ENCODE measurements at places on chromosomes 12 and 14.

GRCh38 chr12:108807996-108808769 is 49.2 kb downstream of the SSH1 start:
- DNase-seq, result no peak

- no peak for DNase-seq
These were observed 317.6 kb downstream of the SOX5 start for GRCh38 chr12:23631786-23632377.

GRCh38 chr14:65403231-65403630 is 9.3 kb upstream of the FUT8 start:
- no peak for DNase-seq

GRCh38 chr14:74583689-74584434 is 28.2 kb downstream of the LTBP2 start:
- no peak for DNase-seq

- no peak for DNase-seq
These were observed 648.9 kb downstream of the VRK1 start for GRCh38 chr14:97446087-97446486.

DNA sequence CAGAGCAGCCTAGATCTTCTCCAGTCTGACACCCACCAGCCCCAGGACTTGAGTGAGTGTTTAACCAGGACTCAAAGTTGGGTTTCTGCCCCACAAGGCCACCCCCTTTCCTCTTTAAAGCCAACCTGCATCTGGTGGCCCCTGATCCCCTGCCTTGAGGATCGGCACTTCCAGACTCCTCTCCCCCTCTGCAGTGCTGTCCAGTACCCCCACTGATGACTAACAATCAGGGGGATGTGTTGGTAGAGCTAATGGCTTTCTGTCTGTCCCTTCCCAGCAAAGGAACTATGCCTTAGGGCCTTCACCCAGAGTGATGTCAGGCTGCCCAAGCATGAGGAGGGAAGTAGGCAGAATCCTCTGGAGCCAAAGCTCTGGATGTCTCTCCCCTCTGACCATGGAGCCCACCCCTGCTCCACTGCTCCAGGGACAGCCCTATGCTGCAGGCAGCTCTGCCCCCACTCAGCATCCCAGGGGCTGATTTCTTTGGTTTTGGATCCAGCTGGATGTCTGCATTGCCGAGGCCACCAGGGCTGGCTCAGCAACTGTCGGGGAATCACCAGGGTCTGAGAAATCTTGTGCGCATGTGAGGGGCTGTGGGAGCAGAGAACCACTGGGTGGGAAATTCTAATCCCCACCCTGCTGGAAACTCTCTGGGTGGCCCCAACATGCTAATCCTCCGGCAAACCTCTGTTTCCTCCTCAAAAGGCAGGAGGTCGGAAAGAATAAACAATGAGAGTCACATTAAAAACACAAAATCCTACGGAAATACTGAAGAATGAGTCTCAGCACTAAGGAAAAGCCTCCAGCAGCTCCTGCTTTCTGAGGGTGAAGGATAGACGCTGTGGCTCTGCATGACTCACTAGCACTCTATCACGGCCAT is 42.9 kb downstream of the DAD1 start:
- DNase-seq, result no peak

DNA sequence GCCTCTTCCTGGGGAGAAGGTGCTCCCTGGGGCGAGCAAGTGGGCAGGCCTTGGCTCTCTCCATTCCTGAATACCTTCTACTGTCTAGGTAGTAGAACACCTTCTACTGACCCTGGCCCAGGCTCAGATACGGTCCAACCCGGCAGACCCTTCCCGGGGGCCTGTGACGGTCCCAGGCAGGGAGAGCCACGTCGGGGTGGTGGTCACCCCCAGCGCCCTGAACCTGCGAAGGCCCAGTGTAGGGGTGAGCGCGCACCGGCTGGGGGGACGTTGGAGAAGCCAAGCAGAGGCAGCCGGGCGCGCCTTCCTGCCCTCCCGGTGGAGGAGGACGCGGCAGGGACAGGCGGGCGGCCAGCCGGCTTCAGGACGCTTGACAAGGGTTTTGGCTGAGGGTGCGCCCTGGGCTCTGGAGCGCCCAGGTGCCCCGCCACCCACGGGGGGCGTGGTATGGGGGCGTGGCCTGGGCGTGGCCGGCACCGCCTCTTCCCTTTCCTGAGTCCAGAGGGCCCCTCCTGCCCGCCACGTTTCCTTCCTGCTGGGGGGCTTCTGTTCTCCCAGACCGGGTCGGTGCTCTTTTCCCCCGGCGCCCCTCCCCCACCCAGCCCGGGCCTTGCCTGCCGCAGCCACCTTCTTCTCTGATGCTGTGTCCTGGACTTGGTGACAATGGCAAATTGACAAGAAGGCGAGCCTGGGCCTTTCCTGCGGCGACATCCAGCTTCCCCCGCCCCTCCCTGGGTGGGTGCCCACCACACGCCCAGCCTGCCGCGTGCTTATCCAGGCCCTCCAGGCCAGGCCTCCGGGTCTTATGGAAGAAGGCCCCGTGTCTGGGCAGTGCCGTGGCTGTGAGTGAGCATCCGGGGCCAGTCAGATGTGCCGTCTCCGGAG is 24.5 kb upstream of the PPP1R13B start:
- no peak for DNase-seq

GRCh38 chr12:22658214-22658613 is 33.2 kb downstream of the ETNK1 start:
- DNase-seq, result no peak

GRCh38 chr12:112153181-112153892 is 28.0 kb downstream of the TRAFD1 start:
- no peak for DNase-seq

GRCh38 chr12:53820514-53821306 is 68.9 kb upstream of the CISTR start:
- DNase-seq, result no peak

DNA sequence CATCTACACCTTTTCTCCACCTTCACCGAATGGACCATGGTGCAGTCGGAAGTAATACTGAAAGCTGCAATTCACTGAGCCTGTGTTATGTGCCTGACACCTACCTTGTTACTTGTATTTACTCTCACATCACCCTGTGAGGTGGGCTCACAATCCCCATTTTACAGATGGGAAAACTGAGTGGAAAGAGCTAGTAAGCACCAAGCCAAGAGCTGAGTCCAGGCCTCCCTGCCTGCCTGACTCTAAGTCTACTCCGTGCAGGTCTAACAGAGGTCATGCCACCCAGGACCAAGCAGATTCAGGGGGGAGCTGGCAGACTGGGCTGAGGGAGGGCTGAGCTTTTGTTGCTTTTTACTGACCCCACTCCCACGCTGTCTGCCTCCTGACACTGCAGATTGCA is 29.1 kb upstream of the TC2N start:
- no peak for DNase-seq

GRCh38 chr12:28794211-28794610 is 354.9 kb upstream of the FAR2 start:
- no peak for DNase-seq

- DNase-seq, result no peak
These were observed 12.3 kb downstream of the CHST11 start for GRCh38 chr12:104469066-104469465.

- no peak for DNase-seq
These were observed 36.8 kb upstream of the DCD start for GRCh38 chr12:54684636-54685630.

- no peak for DNase-seq
These were observed 7.7 kb downstream of the BRF1 start for GRCh38 chr14:105292826-105293711.

DNA sequence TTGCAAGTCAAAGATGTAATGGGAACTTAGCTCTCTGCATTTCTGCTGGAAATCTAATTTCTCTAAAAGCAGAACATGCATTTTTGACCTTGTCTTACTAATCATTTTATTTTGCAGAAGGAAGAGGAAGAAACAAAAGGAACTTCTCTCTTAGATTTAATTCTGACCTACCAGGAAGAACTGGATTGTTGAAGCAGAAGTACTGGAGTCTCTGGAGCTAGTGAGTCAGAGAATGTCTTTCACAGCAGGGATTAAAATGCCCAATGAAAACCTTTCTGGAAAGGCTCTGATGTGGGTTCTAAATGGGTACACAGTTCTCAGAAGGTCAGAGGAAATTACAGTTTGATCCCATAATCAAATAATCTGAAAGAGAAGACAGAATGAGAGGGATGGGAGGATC is 70.8 kb upstream of the GNG2 start:
- DNase-seq, result no peak

GRCh38 chr12:2291182-2291832 is 238.5 kb downstream of the CACNA1C start:
- DNase-seq, result no peak

DNA sequence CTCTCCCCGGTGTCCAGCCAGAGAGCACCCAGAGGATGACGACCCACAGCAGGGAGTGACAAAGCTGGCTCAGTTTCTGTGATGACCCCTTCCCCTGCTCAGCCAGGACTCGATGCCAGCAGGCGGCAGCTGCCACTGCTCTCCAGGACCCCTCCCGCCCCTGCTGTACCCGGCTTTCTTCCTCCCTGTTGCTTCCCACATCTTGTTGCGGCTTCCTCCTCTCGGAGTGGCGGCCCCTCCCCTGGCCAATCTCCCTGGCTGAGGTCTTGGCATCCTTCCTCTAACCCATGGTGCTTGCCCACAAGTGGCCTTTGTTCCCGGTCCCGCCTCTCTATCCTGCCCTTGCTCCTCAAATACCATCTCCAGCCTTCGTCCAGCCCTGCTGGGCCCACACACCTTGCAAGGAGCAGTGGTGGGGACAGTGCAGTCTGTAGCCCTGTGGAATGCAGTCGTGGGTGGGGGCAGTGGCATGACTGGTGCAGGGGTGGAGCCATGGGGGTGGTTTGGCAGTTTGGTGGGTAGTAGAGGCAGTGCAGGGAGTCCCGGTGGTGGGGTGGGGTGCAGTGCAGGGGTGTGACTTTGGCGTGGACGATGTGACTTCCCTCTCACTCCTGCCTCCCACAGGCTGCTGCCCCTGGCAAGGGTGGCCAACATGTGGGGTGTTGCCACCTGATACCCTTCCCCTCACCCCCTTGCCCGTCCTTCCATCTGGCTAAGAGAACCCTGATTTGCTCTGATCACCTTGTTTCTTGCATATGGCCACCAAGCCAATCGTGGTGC is 16.3 kb upstream of the BEGAIN start:
- DNase-seq, result no peak

All from hippocampal formation (tissue), 2 donors.